ENCODE measurements at places on chromosomes 4 and X.

DNA sequence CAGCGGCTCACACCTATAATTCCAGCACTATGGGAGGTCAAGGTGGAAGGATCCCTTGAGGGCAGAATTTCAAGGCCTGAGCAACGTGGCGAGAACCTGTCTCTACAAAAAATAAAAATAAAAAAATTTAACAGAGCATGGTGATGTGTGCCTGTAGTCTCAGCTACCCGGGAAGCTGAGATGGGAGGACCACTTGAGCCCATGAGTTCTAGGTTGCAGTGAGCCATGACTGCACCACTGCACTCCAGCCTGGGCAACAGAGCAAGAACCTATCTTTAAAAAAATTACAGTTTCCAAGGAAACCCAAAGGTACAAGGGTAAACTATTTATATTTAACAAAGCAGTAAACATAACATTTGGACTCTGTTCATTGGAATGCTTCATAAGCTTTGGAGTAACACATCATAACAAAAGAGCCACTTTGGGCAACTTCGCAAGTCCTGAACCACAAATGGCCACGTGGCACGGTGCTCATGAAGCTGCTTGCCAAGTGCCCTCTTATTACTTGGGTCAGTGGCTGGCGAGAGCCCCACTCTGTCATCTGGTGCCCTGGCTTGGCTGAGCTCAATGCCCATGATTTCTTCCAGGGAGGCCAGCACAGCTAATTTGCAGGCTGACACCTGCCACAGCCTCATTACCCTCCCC is 165.6 kb downstream of the SH3KBP1 start:
- no peak for DNase-seq

DNA sequence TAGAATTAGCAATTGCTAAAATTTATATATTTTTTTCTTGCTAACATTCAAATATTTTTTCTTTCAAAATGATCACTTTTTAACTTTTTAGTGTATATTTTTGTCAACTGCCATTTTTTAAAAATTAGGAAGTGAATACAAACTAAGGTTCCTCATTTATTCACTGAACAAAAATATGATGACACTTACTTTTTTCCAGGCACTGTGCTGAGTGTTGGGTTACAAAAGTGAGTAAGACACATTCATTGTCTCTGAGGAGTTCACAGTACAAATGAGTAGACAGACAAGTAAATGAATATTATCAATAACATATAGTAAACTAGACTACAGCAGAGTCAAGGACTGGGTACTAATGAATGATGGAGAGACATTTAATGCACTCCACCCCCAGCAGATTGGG is 543.5 kb downstream of the PDHA2 start:
- DNase-seq: no peak

- no peak for DNase-seq
These were observed 15.6 kb downstream of the SRPX start for GRCh38 chrX:38205039-38205438.

- no peak for DNase-seq
These were observed 297.0 kb upstream of the PUDP start for GRCh38 chrX:7444967-7445366.

DNA sequence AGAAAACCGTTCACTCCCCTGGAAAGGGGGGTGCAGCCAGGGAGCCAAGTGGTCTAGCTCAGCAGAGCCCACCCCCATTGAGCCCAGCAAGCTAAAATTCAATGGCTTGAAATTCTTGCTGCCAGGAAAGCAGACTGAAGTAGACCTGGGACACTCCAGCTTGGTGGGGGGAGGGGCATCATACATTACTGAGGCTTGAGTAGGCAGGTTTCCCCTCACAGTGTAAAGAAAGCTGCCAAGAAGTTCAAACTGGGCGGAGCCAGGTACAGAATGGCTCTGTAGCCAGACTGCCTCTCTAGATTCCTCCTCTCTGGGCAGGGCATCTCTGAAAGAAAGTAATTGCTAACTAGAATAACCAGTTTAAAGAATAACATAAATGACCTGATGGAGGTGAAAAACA is 372.3 kb upstream of the F9 start:
- no peak for DNase-seq

GRCh38 chr4:183330841-183331240 is 8.6 kb upstream of the CLDN24 start:
- no peak for DNase-seq

- DNase-seq: no peak
These were observed 442.4 kb upstream of the BOD1L1 start for GRCh38 chr4:14069886-14070285.

GRCh38 chr4:93659629-93660028 is 168.9 kb upstream of the ATOH1 start:
- no peak for DNase-seq

DNA sequence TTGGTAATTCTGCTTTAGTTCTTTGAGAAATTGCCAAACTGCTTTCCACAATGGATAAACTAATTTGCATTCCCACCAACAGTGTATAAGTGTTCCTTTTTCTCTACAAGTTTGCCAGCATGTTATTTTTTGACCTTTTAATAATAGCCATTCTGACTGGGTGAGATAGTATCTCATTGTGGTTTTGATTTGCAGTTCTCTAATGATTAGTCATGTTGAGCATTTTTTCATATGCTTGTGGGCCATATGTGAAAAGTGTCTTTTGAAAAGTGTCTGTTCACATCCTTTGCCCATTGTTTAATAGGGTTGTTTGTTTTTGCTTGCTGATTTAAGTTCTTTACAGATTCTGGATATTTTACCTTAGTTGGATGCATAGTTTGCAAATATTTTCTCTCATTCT is 25.9 kb downstream of the ENPEP start:
- no peak for DNase-seq

DNA sequence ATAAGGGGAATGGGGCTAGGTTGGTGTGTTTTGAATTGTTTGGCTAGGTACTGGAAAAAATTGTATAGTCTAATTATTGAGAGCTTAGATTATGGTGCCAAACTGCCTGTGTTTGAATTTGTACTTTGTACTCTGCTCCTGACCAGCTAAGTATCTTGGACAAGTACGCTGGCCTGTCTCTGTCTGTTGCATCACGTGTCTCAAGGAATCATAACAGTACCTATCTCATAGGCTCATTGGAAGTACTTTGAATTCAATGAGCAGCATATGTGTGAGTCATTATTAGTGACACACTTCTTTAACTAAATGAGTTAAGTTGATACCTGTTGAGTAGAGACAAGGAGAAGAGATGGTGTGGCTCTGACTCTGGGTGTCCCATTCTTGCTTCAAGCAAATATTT is 69.5 kb upstream of the MND1 start:
- DNase-seq: no peak

GRCh38 chr4:102535398-102536082 is 34.4 kb downstream of the NFKB1 start:
- no peak for DNase-seq

GRCh38 chr4:85883180-85883579 is 408.2 kb downstream of the ARHGAP24 start:
- no peak for DNase-seq

- DNase-seq: no peak
These were observed 19.3 kb downstream of the NOA1 start for GRCh38 chr4:56958111-56958517.

DNA sequence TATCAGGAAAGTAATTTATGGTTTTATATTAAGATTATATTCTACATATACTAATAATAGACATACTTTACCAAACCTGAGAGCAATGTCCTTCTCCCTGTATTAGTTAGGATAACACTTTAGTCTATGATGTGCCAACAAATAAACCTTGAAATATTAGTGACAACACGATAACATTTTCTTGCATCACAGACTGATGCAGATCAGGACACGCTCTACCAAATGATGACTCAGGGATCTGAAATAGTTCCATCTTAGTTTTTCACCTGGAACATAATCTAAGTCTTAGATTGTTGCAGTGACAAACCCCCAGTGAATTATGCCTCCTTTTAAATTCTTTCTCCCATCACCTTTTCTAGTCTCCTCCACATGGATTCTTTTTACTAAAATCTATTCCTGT is 214.2 kb downstream of the CLCN4 start:
- no peak for DNase-seq

- no peak for DNase-seq
These were observed 307.7 kb downstream of the GPM6A start for GRCh38 chr4:175504318-175504717.

DNA sequence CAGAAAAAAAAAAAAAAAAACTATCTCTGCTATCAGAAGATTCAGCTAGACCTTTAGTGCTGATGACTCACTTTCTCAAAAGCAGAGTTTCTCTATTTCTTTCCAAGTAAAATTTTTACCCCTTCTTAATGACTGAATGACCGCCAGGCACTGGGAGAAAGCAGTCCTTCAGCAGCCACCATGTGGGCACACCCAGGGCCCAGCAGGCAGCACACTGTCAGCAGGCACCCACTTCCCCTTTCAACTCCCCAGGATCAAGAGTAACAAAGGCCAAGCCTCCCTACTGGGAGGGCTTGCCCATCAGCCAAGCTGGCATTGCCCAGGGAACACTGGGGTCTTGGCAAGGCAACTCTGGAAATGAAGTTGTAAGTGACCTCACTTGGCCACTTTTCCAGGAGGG is 201.9 kb upstream of the MAMLD1 start:
- no peak for DNase-seq

DNA sequence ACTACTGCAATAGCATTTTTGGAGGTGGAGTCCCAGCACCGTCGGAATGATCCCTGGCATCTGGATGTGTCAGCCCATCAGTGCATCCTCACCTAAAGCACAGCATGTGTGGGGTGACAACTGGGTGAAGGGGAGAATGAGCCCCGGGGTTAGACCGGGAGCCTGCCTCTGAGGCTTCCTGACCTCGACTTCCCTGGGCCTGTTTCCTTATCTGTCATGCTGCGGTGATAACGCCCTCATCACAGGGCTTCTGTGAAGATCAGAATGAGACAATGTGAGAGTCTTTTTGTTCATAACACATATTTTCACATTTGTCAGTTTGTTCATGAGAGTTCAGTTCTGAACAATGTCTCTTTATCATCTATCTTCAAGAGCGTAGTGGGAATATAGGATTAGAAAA is 31.1 kb upstream of the PDLIM3 start:
- DNase-seq: no peak

- DNase-seq: no peak
These were observed 1.0 kb downstream of the SNX12 start for GRCh38 chrX:71067089-71067488.

DNA sequence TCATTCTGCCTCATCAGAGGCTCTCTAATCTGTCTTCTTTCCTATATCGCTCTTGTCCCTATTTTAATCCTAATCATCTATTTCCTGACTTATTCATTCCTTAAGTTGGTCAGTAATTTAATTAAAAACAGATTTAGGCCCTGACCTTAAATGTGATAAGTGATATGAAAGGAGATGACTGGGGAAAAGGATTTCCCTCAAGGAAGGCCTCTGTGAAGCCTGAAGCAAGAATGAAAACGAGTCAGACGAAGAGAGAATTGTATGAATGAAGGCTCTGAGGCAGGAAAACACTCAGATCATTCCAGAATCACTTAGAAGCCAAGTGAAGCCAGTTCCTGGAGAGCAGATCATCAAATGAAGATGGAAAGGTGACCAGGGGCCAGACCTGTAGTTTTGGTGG is 22.1 kb downstream of the PKD2 start:
- DNase-seq: no peak

- no peak for DNase-seq
These were observed 38.9 kb downstream of the DTHD1 start for GRCh38 chr4:36320117-36320896.

DNA sequence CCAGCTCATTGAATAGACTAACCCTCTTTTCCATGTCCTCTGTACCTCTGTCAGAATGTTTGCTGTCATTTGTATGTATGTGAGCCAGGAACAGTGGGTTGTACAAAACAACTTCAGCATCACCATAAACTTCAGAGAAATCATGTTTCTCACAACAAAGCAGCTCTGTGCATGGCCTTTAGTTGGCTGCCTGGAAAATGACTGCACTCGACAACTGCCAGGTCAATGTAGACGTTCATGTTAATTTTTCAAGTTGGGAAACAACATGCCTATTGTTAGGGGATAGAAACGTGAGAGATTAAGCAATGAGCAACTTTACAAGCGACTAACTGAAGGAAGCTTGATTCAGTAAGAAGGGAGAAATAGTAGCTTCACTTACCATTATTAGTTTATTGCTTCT is 17.9 kb upstream of the CXCL11 start:
- no peak for DNase-seq

DNA sequence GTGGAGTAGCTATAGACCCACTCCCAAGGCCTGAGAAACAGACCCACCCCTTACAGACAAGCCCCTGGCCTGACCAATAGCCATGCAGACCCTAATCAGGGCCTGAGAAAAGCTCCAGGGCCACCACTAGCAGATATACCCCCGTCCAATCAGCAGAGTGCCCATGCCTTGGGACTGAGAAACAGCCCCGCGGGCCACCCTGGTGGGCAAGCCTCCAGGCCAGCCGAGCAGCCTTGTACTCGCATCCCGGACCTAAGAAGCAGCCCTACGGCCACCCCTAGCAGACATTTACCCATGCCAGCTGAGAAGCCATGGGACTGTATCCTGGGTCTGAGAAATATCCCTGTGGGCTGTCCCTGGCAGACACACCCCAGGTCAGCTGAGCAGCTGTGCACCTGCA is 436.5 kb downstream of the SMARCA1 start:
- DNase-seq: no peak

GRCh38 chr4:159273141-159273438 is 170.2 kb downstream of the RAPGEF2 start:
- no peak for DNase-seq

DNA sequence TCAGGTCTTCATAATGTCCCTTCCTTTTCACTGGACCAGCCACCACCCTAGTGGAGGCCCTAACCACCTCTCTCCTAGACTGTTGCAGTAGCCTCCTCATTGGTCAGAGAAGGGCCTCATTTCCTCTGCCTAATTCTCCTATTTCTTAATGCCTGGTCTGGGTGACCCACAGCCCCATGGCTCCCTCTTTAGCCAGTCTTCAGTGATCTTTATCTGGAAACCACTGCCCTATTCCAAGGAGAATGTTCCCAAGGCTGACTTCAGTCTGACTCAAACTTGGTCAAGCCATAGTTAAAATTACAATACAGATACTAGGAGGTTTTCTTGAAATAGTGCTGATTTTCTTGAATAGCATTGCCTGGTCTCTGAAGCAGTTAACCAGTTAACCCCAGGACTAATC is 53.6 kb upstream of the PRPS1 start:
- DNase-seq: no peak

Measured in activated CD4-positive, CD25-positive, alpha-beta regulatory T cell treated with anti-CD3 and anti-CD28 coated beads, Interleukin-2, amount 50 U/mL, for 16 hours (primary cell).